Stimulated activated CD4-positive, alpha-beta T cell treated with anti-CD3 and anti-CD28 coated beads, TNF-alpha, amount 100 ng/mL, for 4 hours (primary cell): ENCODE measurements at places on chromosomes 7 and 10.

DNA sequence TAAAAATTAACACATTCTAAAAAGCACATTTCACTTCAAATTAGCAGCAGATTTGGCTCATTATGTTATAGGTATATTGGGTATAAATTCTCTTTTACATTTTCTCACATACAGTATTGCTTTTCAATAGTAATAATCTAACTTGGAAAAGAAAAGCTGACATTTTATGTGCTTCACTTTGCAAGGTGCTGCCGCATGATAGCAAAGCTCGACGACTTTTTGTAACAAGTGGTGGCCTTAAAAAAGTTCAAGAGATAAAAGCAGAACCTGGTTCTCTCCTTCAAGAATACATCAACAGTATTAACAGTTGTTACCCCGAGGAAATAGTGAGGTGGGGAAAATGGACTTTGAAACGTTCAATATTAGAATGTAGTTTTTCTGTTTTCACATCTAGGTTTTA lies 65.5 kb downstream of the SPAG6 start:
- no peak for DNase-seq

GRCh38 chr7:37284805-37285231 lies 163.8 kb downstream of the ELMO1 start:
- peak; percentile 3 for DNase-seq

DNA sequence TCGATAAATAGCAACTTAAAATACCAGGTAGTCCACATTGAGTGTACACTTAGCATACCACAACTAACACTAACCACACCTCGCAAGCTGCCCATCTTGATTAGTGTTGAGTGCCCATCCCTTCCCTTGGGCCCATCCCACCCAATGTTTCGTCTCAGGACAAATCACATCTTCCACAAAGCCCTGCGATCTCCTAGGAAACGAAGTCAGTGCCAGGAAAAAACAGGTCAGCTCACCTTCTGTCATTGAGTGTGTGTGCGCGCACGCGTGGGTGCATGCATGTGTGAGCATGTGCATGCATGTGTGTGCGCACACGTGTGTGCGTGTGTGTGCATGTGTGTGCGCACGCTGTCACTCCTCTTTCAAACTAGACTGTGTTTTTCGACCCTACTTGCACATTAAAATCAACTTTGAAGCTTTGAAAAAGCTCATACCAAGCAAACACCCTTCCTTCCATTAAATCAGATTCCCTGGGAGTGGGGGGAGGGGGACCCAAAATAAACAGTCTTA lies 48.8 kb upstream of the OPALIN start:
- DNase-seq, result no peak

DNA sequence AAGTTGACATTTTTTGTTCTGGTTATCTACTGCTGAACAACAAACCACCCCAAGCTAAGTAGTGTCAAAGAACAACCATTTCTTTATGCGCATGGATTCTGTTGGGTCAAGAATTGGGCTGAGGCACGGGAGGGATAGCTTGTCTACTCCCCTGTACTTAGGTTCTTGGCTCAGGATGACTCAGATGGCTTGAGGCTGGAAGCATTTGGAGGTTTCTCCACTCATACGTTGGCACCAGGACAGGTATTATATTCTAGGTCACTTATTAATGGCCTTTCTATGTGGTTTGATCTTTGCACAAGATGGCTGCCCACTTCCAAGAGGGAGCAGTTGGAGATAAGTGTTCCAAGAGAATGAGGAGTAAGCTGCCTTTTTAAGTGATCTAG lies 11.8 kb upstream of the TFAM start:
- DNase-seq, result no peak

DNA sequence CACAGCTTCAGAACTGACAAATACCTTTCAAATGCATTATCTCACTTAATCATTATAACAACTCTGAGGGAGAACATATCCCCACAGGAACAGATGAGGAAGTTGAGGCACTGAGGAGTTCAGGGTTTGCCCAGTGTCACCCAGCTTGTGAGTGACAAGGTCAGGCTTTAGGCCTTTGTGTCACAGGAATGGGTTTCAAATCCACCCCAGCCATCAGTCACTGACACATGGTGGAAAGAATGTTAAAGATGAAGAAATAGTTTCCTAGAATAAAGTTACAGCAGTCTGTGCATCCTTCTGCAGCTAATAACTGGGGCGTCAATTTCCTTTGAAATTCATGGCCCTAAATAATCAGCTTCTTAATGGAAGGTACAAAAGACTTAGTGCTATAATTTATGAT lies 37.8 kb downstream of the SGCE start:
- no peak for DNase-seq

GRCh38 chr7:144908943-144909556 lies 73.2 kb upstream of the TPK1 start:
- no peak for DNase-seq

- DNase-seq, result no peak
These were observed 29.0 kb downstream of the FGFBP3 start for GRCh38 chr10:91880310-91880709.

- no peak for DNase-seq
These were observed 18.5 kb downstream of the RFC2 start for GRCh38 chr7:74235518-74236268.

DNA sequence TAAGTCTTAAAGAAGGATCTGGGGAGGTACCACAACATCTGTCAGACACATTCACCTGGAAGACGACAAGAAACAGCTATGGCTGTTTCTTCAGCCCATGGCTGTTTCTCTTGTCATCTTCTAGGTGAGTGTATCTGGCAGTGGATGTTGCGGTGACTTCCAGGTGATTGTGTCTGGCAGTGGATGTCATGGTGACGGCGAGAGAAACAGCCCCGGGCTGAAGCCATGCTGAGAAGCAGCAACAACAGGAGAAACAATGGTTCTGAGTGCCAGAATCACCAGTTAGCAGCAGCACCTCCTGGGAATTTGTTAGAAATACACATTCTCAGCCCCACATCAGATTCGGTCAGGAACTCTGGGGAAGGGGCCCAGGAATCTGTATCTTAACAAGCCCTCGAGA lies 68.6 kb upstream of the SYPL1 start:
- DNase-seq, result no peak

GRCh38 chr7:142796501-142797390 lies 26.0 kb downstream of the PRSS2 start:
- no peak for DNase-seq

- DNase-seq, result no peak
These were observed 2.0 kb downstream of the THSD7A start for GRCh38 chr7:11829954-11830353.

- DNase-seq, result no peak
These were observed 231.0 kb downstream of the DIP2C start for GRCh38 chr10:458421-458851.

DNA sequence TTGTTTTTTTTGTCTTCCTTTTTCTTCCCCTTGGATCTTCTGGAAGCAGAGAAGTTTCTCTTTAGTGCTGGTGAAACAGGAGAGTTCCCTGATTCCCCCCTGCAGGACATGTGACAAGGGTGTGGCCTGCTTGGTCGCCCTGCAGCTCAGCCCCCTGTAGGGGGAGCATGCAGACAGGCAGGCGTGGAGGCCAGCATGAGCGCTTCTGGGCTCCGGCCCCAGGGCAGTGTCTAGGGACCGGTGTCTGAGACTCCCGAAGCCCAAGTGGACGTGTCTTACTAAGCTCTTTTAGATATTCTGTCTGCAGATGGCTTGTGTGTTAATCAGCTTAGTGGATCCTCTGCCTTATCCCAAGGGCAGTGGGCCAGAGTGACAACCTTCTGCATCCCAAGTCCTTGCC lies 26.1 kb downstream of the PRSS58 start:
- no peak for DNase-seq

GRCh38 chr7:84175461-84175860 lies 19.1 kb downstream of the SEMA3A start:
- DNase-seq, result no peak

DNA sequence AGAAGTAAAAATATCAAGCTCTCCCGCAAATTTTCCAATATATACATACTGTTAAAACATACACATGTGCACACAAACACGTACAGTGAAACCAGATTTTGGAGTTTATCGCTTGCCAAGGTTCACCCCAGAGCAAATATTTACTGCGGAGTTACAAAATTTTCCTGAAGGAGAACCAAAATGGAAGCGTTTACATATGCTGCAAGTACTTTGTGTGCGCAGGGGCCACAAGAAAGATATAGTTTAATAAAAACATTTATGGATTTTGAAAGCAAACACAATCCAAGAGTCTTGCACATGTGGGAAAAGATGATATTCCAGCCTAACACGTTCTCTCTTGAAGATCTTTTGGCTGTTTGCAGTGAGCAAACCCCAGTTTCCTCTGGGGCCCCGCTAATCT lies 301.3 kb upstream of the NFE2L3 start:
- DNase-seq, result no peak

- no peak for DNase-seq
These were observed 204.7 kb downstream of the ZNF365 start for GRCh38 chr10:62578916-62579315.

DNA sequence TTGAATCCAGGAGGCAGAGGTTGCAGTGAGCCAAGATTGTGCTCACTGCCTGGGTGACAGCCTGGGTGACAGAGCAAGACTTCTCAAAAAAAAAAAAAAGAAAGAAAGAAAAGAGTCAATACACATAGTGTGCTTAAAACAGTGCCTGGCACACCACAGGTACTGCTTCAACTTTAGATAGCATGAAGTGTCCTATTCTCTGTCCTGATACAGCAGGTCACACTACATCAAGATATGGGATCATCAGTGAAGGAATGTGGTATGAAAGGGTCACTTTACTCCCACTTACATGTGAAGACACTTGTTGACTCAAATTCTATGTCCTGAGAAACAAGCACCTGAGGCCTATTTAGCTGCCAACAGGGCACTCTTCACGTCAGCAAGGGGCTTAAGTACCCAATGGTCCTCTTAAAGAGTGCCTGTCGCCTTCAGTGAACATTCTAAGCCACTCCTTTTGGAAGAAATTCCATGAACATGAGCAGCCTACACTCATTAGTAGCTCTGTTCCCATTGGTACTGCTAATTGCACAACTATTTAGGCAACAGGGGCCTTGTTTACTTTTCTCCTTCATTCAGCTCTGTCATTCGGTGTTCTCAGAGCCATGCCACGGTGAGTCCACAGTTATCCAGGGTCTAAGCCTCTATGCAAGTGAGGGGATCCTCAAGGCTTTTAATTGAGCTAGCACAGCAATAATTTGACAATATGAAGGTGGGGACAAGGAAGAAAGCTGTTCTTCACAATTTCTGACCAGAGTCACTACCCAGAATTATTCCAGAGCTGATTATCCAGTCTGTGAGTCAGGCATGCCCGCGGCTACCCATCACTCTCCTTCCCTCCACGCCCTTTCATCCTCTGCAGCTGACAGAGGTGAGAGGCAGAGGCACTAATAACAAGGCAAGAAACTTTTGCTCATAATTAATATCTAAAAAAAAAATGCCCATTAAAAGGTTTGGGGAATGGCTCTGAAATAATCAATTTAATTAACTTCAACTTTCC lies 56.6 kb upstream of the PTN start:
- no peak for DNase-seq

GRCh38 chr10:104274762-104275721 lies 6.1 kb downstream of the GSTO2 start:
- no peak for DNase-seq

- DNase-seq, result no peak
These were observed 3.8 kb downstream of the POLM start for GRCh38 chr7:44078521-44078920.

DNA sequence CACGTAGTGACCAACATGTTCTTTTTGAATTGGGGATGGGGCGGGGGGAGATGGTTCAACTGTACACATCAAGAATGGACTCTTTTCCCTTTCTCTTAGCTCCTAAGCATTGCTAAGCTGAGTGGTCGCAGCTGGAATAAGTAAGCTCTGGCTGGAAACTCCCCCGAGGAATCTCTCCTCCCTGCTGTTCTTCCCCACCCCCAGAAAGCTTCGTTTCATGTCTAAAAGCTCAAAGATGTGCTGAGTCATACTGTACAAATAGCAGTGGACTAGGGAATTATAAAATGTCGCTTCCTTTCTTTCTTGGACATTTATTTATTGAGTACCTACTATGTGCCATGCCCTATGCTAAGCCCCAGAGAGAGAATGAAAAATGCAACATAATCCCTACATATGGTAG lies 191.1 kb upstream of the ADO start:
- no peak for DNase-seq

GRCh38 chr10:118139321-118139720 lies 92.6 kb upstream of the RAB11FIP2 start:
- DNase-seq, result no peak

GRCh38 chr7:158291998-158292397 lies 295.6 kb downstream of the PTPRN2 start:
- no peak for DNase-seq

- DNase-seq, result no peak
These were observed 147.0 kb upstream of the CELF2 start for GRCh38 chr10:10870523-10871241.

DNA sequence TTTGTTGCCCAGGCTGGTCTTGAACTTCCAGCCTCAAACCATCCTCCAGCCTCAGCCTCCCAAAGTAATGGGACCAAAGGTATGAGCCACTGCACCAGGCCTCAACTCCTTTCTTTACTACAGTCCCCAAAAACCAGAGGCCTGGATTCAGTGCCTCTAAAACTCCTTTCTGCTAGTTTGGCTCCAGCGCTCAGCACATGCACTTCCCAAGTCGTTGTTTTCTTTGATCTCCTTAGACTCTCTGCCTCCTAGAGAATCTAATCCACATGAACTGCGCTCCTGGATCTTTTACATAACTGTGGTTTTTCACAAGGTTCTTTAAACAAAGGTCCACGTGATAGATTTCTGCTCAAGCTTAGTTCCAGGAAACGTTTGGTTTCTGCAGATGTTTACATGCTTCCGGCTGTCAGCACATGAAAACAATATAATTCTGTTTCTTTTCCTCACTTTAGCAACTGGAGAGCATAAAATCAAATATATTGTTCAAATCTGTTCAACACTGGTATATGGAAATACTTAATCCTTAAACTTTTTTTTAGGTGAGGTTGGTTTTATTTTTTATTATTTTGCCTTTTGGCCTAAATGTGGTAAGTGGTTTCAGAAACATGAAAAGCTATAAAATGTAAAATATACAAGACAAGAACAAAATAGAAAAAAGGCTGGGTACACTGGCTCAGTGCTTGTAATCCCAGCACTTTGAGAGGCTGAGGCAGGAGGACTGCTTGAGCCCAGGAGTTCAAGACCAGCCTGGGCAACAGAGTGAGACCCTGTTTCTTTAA lies 270.5 kb upstream of the MKLN1 start:
- DNase-seq, result no peak

GRCh38 chr7:92748495-92748894 lies 87.9 kb downstream of the CDK6 start:
- no peak for DNase-seq

GRCh38 chr7:38398725-38399321 lies 125.4 kb upstream of the TARP start:
- DNase-seq, result peak; percentile 26

- no peak for DNase-seq
These were observed 172.0 kb upstream of the ITGB1 start for GRCh38 chr10:33129996-33130386.

DNA sequence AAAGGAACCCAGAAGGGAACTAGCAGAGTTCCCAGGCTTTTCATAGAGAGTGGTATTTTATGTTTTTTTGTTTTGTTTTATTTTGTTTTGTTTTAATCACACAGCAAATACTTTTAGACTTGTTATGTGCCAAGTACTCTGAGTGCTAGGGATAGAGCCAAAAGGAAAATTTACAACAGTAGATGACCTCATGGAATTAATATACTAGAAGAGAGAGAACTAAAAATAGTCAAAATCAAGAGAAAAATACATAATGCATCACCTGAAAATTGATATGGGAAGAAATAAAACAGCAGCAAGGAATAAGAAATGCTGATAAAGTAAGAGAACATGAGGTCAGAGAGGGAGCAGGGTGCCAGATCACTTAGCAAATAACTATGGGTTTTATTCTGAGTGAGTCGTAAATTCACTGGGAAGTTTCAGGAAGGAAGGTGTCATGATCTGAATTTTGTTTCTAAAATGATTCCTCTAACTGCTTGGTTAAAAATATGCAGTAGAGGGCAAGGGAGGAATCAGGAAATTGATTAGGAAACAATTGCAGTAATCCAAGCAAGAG lies 351.0 kb downstream of the ANKRD7 start:
- no peak for DNase-seq
